ENCODE measurements at places on chromosomes 5 and 9.
A peak's percentile ranks its signal among the peaks of the same experiment; 100 is the strongest.

DNA sequence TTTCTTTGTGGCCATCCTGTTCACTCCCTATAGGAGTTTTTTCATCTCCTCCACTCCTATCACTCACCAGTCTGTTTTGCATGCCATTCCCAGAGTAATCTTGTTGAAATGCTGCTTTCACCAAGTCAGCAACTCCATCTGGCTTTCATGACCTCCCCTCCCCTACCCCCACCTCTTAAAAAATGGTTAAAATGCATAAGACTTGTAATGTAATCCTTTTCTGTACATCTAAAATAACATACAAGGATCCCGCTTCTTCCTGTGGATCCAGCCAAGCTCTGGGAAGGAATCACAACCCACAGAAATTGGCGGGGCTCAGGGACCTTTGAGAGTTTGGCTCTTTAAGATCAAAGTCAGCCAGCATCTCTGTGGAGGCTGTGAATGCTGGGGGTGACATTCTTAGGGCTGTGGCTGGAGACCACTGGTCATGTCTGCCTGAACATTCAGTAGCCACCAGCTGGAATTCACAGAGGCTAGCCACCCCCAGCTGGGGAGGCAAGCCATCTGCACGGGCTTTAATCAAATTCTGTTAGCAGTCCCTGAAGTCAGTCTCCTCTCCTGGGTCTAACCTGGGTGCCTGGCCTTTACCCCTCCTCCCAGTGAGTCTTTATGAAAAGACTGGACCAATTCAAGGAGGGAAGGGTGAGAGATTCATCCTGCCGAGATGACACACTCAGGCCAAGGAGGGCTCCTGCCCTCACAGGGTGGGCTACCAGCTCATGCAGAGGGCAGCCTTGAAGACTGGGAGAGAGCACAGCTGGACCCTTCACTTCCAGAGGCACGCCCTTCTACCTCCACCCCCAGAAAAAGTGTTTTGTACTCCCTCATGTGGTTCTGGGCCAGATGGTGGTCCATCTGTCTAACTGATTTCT lies 132.9 kb downstream of the LIFR start:
- no peak for DNase-seq

GRCh38 chr9:36934478-36935065 lies 99.5 kb downstream of the PAX5 start:
- DNase-seq, result no peak

DNA sequence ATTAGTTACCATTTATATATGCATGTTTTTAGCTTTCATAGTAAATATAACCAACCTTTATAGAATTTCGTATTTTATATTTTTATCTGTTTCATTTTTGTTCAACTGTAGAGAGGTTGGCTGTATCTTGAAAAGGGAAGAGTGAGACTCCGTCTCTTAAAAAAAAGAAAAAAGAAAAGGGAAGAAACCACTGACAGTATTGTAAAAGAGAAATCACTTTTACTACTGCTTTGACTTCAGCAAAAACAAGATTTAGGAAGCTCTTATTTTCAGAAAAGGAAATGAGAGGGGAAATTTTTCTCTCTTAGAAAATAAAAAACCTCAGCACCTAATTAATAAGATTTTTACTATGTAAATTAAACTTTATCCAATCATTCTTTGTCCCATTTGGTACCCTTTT lies 14.4 kb downstream of the POLK start:
- no peak for DNase-seq

DNA sequence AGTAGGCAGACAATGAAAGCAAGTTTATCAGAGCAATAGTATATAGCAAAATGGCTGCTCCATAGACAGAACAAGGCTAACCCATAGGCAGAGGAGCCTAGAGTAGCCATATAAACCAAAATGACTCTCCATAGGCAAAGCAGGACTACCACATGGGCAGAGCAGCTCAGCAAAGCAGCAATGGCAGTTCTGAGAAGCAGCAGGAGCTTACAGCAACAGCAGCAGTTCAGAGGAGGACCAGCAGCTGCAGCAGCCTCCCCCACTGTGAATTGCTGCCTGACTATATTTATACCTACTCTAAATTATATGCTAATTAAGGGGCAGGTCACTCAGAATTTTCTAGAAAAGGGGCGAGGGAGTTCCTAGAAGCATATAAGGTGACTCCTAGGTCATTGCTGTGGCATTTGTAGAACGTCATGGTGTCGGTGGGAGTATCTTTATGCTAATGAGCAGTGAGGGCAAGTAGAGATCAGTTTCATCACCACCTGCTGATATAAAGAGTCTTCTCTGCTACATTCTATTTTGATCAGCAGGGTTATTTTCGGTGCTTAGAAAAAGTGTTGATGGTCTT lies 1115.5 kb downstream of the DTWD2 start:
- no peak for DNase-seq

DNA sequence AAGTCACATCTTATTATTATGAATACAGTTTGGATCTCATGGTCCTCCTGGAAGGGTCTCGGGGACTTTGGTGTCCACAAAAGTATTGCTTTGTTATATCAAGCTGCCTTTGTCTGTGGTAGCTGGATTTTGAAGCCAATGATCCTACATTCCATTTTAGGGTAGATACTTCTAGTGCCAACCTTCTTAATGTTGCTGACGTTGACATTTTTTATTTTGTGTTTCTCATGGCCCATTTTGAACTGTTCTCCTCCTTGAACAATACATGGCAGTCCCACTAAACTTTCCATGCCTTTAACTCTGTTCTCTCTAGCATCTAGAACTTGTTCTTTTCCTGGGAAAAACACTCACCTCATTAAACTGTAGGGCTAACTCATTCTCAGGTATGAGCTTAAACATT lies 425.8 kb downstream of the KCTD16 start:
- DNase-seq, result no peak

- no peak for DNase-seq
Measured at GRCh38 chr9:35656831-35657545, 831 bp downstream of the RMRP start.

DNA sequence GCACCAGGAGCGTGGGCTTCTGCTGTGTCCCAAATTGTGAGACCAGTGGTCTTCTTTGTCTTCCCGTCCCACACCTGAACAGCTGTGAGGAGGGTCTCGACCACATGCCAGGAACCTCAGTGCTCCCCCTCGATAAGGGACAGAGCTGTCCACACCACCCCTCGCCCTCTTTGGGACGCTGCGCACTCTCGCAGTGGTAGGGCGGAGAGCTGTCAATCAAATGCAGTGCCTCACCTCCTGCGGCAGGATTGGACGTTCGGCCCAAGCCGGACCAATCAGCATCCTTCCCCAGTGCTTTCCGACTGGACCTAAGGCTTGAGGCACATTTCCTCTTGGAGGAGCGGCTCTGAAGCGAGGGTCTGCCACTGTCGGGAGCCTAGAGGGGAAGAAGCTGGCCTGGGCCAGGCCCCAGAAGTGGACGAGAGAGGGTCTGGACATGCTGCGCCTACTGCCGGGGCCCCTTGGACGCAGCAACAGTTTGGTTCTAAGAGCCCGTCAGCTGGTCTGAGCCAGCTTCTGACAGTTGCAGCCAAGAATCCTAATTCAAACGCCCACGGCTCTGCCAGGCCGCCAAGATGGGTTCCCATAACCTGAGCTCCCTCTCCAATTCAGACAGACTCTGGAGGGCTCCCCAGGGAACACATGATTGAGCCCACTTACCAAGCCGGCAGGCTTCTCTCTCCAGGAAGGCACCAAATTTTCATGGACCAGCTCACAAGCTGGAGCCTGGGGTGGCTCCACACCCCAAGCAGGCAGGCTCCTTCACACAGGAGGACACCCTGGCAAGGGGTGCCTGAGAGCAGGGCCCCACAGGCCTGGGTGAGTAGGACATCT lies 28.1 kb upstream of the ADAMTS2 start:
- no peak for DNase-seq

- DNase-seq, result no peak
Measured at GRCh38 chr9:28503573-28503972, 930.3 kb upstream of the C9orf72 start.

GRCh38 chr5:43039471-43040286 lies 440 bp downstream of the ANXA2R start:
- DNase-seq, result peak; percentile 75

- no peak for DNase-seq
Measured at GRCh38 chr5:85538362-85538761, 1079.4 kb upstream of the COX7C start.

DNA sequence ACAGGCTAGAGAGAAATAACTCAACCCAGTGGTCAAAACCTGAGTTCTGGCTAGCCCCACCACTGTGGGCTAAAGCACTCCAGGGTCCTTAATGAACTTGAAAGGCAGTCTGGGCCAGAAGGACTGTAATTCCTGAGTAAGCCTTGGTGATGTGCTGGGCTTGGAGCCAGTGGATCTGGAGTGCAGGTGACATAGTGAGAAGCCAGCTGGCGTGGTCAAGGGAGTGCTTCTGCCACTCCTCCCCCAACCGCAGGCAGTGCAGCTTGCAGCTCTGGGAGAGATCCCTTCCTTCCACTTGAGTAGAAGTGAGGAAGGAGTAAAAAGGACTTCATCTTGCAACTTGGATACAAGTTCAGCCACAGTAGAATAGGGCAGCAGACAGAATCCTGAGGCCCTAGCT lies 424.0 kb downstream of the CDH18 start:
- no peak for DNase-seq

Measured in stimulated activated naive CD8-positive, alpha-beta T cell treated with anti-CD3 and anti-CD28 coated beads, Interleukin-15, Interleukin-2, amounts not matched to agents 100 U/mL and 50 U/mL, for 24 hours (primary cell).